ENCODE measurements at places on chromosomes 5 and 9.

DNA sequence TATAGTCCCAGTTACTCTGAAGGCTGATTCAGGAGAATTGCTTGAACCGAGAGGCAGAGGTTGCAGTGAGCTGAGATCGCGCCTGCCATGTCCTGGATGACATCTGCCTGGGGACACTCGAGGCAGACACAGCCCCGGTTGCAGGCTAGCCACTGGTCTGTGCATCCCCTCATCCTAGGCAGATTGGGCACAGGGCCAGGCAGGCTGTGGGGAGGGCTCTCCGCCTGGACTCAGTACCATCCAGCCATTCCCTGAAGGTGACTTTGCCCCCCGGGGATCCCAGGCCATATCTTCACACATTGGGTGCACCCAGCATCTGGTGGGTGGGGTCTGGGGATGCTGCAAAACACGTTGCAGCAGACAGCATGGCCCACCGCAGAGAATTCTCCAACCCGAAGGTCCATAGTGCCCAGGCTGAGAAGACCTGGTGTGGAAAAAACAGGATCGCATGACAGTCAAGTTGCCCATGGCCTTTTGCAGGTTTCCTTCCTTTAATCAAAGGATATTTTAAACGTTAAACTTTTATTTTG lies 50.9 kb upstream of the SUSD3 start:
- no peak for DNase-seq

- DNase-seq, result no peak
Observed at GRCh38 chr9:13568405-13568804, 288.9 kb upstream of the MPDZ start.

- no peak for DNase-seq
Observed at GRCh38 chr5:95615164-95615467, 4.8 kb upstream of the GPR150 start.

GRCh38 chr5:166302166-166302565 lies 1989.3 kb upstream of the WWC1 start:
- no peak for DNase-seq

- no peak for DNase-seq
Observed at GRCh38 chr5:124936626-124936933, 190.1 kb upstream of the ZNF608 start.

Data from islet precursor cell (in vitro differentiated cells).